Activated CD4-positive, alpha-beta T cell treated with anti-CD3 and anti-CD28 coated beads, Interleukin-2, amount 50 U/mL, for 24 hours (primary cell): ENCODE measurements at places on chromosomes 13 and 19.
A peak's percentile ranks its signal among the peaks of the same experiment; 100 is the strongest.

DNA sequence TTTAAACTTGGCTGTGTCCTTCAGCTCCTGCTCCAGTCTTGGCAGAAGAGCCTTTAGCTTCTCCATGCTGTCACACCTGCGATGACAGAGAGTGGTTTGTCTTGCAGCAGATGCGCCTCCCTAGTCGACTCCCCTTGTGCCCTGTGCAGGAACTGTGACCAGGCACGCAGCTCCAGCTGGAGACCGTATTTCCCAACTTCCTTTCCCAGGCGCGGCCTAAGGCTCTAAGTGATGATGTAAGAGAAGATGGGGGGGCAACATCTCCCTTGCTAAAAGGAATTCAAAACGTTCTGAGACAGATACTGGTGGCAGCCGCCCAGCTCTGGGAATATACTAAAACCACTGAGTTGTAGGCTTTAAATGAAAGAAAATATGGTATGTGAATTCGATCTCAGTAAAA lies 16.3 kb downstream of the DCUN1D2 start:
- DNase-seq, result no peak

- DNase-seq, result no peak
These were observed 7.2 kb downstream of the VSTM2B start for GRCh38 chr19:29532956-29533355.

DNA sequence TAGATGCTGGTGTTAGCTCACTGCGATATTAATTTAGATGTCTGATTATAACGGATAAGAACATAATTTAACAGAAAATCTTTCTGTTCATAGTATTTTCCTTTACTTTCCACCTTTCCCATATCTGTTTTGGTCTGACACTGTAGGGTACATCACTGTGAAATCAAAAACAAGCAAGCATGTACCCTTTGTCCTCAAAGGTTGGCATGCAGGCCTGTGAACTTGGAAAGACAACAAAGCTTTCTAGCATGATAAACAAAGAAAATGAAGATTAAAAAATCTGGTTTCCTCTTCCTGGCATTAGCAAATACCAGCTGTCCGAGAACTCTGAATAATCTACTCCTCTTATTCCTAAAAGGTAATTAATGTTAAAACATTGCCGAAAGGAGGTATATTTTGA lies 31.6 kb downstream of the THSD1 start:
- no peak for DNase-seq

DNA sequence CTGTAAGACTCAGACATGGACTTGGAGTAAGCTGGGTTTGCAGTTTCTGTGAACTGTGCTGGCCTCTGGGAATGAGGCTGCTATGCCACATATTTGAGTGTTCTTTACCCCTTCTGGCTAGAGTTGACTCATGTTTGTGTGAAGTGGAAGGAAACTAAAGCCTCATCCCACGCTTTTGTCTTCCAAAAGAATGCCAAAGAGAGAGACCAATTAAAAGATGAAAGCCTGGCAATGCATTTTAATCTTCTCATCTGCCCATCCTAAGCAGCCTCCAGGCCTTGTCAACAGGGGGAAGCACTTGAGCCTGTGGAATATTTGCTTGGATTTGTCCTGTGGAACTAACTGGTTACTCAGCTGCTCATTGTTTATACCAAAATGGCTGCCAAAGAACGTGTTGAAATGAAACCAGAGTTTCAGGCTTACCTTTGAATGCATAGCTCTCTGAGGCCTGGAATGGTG lies 49.1 kb downstream of the LMO7 start:
- no peak for DNase-seq

DNA sequence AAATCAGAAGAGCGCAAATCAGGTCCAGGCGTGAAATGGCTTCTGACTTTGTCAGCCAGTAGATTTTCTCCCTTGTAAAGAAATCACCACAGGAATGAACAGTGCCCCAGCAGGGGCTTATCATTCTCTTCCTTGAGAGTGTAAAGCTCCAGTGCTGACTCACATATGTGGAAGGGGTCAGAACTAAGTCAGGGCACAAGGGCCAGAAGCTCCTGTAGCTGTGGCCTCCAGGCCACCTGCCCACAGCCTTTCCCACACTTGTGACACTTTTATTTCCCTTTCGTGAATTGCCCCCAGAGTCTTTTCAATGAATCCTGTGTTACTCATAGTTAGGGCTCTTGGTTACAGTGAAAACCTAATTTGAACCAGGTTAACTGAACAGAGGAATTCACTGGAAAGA lies 99.6 kb downstream of the SUCLA2 start:
- DNase-seq, result no peak

GRCh38 chr19:17922138-17922537 lies 10.7 kb upstream of the CCDC124 start:
- DNase-seq, result no peak

GRCh38 chr19:4369888-4370260 lies 26.5 kb downstream of the MPND start:
- DNase-seq, result peak; percentile 42

DNA sequence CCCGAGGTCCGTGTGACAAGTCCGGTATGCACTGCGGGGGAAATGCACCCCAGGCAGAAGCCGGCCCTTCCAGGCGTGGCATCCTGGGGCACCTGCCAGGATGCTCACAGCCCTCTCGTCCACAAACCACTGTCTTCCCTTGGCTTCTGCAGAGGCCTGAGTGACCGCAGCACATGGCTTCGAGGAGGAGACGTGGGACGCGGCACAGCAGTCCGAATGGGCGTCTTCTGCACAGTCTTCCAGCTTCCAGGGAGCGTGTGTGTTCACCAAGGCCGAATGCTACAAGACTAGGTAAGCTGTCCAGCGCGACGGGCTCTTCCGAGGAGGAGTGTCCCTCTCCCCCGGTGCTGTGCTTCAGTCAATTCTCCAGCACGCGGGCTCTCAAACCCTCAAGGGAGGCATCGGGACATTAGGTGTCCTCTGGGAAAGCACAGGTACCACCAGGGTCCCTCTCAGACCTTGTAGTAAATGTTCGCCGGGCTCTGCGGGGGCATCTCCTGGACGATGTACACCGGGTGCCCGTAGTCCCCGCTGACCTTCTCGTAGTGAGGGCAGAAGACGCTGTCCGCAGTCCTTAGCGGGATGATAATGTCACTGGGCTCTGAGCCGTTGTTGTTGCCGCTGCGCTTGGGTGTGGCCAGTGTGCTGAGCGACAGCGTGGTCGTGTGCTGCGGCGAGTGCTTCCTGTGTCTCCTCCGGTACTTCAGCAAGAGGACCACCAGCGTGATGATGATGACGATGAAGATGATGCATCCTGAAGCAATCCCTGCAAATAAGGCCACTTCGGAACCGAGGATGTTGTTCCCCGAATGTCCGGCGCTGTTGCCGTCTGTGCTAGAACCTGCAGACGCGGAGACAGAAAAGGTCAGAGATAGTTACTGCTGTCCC lies 42.6 kb downstream of the EFNB2 start:
- DNase-seq, result no peak
